ENCODE measurements at places on chromosomes 4 and X. TPM values are rescaled to one million over a fixed set of nuclear protein-coding genes. Genes with fewer than 3 reads are reported as not detected.

Gene CSAG2
- not detected for total RNA-seq

Gene FGF5
- total RNA-seq, result 0.20 TPM

Gene SMR3B
- not detected for total RNA-seq

Gene LRIT3
- total RNA-seq, result not detected

Gene CASP3
- total RNA-seq, result 50.2 TPM

Gene CLGN
- 0.79 TPM for total RNA-seq
